H1 (cell line): ENCODE measurements at places on chromosomes 1 and 21. TPM values are rescaled to one million over a fixed set of nuclear protein-coding genes. Genes with fewer than 3 reads are reported as not detected.

- no peak overlapping the region for H3K4me3 ChIP-seq
- H3K27me3 ChIP-seq: no peaks in the 10 kb centered on the region
- H3K4me1 ChIP-seq: no peaks in the 10 kb centered on the region
- H3K36me3 ChIP-seq: peaks cover 51% of the 10 kb centered on the region
- no peak overlapping the region for H3K27ac ChIP-seq
Observed at GRCh38 chr1:213003256-213003655, 12.4 kb downstream of the ANGEL2 start.

GRCh38 chr1:162656266-162656665 lies 24.0 kb downstream of the DDR2 start:
- H3K4me3 ChIP-seq: no peak overlapping the region
- H3K36me3 ChIP-seq: no peaks in the 10 kb centered on the region
- DNase-seq: no peak
- H3K27ac ChIP-seq: no peak overlapping the region

LHX8 gene
- total RNA-seq: 1.2 and 1.5 TPM in 2 replicates

DNA sequence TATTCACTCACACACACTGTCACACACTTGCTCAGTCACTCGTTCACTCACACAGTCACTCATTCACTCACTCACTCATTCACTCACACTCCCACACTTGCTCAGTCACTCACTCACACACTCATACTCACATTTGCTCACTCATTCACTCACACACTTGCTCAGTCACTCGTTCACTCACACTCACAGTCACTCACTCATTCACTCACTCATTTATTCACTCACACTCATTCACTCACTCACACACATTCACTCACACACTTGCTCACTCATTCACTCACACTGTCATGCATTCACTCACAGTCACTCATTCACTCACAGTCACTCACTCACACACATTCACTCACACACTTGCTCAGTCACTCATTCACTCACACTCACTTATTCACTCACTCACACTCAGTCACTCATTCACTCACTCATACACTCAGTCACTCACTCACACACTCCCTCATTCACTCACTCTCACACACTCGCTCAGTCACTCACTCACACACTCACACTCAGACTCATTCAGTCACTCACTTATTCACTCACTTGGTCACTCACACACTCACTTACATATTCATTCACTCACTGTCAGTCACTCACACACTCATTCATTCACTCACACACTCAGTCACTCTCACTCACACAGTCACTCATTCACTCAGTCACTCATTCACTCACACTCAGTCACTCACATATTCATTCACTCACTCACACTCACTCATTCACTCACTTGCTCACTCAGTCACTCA lies 167.0 kb upstream of the C1orf174 start:
- no peak overlapping the region for H3K27ac ChIP-seq
- no peaks in the 10 kb centered on the region for H3K36me3 ChIP-seq
- H3K4me1 ChIP-seq: peaks cover 16% of the 10 kb centered on the region
- no peak overlapping the region for H3K4me3 ChIP-seq
- no peak for DNase-seq

GCSAML gene
- total RNA-seq: not detected in 2 replicates

NIBAN1 gene
- 13.7 and 15.2 TPM in 2 replicates for total RNA-seq

WDR64 gene
- total RNA-seq: not detected in 2 replicates

TTC34 gene
- total RNA-seq: 0.36 and 0.50 TPM in 2 replicates

DNA sequence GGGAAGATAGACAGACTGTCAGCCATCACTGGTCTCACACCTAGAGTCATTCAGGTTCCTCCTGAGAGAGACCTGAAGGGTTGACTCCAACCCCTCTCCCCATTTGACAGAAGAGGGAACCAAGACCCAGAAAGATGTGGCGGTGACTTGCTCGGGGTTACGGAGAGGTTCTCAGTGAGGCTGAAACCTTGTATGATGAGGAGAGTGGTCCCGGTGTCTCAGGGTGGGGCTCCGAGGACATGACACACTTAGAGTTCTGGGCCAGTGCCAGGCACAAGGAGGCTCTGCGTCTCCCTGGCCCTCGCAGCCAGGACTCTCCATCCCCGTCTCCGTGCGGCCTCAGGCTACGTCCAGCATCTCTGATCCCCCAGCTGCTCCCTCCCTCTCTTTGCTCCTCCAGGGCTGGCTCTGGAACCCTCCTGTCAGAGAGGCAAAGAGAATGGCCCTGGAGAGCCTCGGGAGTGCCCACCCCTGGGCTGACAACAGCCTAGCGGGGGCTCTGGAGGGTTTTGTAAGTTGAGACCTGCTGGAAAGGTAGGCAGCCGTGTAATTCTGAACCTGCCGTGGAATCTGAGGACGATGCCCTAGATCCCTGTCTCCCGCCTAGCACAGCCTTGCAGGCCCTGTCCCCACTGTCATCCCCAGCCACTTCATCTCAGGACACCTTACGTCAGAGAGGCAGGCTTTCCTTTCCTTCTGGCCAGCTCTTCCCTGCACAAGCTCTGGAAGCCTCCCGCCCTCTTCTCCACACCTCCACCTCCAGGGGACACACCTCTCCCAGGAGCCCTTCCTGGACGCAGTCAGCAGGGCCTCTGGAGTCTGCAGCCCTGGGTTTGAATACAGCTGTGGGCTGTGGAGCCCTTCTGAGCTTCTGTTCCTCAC lies 4.1 kb downstream of the EFHD2 start:
- H3K36me3 ChIP-seq: no peaks in the 10 kb centered on the region
- no peak overlapping the region for H3K4me3 ChIP-seq
- H3K4me1 ChIP-seq: no peaks in the 10 kb centered on the region
- H3K27ac ChIP-seq: no peak overlapping the region
- peaks cover 15% of the 10 kb centered on the region for H3K27me3 ChIP-seq

TIPRL gene
- total RNA-seq: 23.8 and 27.4 TPM in 2 replicates

GRCh38 chr21:29549614-29550013 lies 250.9 kb downstream of the BACH1 start:
- H3K36me3 ChIP-seq: no peaks in the 10 kb centered on the region
- no peak overlapping the region for H3K4me3 ChIP-seq
- no peak overlapping the region for H3K27ac ChIP-seq
- no peak for DNase-seq
- no peaks in the 10 kb centered on the region for H3K4me1 ChIP-seq

DNA sequence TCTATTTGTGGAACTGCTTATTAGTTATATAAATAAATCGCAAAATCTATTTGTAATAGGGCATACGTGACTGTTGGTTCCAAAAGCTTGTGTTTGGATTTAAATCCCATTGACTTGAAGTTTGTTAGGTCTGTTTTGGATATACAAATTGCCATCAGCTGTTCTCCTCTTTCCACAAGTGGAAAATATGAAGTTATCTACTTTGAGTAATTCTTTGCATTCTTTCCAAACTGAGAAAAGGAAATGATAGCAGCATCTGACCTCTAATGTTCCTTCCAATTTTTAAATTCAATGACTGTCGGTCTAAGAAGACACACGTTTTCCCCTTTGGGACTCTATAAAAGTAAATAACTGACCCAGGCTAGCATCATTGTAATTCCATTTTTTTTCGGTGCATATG lies 165.7 kb upstream of the SGIP1 start:
- DNase-seq: no peak
- H3K27ac ChIP-seq: no peak overlapping the region
- no peaks in the 10 kb centered on the region for H3K4me1 ChIP-seq
- H3K4me3 ChIP-seq: no peak overlapping the region
- H3K36me3 ChIP-seq: peaks cover 4% of the 10 kb centered on the region; the same call in 1 of the 2 replicates

CATSPERE gene
- 0.27 and 0.45 TPM in 2 replicates for total RNA-seq

GRCh38 chr1:156624814-156625435 lies 5.7 kb downstream of the HAPLN2 start:
- H3K4me1 ChIP-seq: peaks cover 9% of the 10 kb centered on the region
- peak overlapping the region; percentile 44 for H3K4me3 ChIP-seq
- no peaks in the 10 kb centered on the region; the same call in 1 of the 2 replicates for H3K36me3 ChIP-seq
- H3K27me3 ChIP-seq: peaks cover 57% of the 10 kb centered on the region
- DNase-seq: no peak
- H3K27ac ChIP-seq: no peak overlapping the region

- H3K27ac ChIP-seq: no peak overlapping the region
- peaks cover 20% of the 10 kb centered on the region for H3K4me1 ChIP-seq
- H3K36me3 ChIP-seq: no peaks in the 10 kb centered on the region
- no peaks in the 10 kb centered on the region for H3K27me3 ChIP-seq
Observed at GRCh38 chr1:205370780-205371179, 14.1 kb upstream of the KLHDC8A start.

DNA sequence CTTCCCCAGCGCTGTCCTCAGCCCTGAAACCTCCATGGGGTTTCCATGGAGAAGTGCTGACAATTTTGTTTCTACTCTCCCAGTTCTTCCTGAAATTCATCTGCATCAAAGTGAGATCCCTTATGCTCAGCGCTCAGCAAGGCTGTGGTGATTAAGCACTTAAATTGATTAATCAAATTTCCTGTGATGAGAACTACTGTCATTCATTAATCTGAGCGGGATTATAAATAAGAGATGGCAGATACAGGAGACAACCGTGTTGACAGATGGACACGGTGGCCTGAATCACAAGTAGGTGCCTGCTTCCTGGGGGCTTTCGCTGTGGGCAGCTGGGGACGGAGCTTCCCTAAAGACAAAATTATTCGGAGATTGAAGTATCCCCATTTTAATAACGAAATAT lies 329.1 kb upstream of the VAMP3 start:
- no peaks in the 10 kb centered on the region for H3K36me3 ChIP-seq
- no peak for DNase-seq
- H3K27me3 ChIP-seq: no peaks in the 10 kb centered on the region
- H3K27ac ChIP-seq: no peak overlapping the region

GRCh38 chr1:93847811-93848288 lies 31.2 kb downstream of the DNTTIP2 start:
- DNase-seq: peak; percentile 79
- H3K4me3 ChIP-seq: peak overlapping the region; percentile 73
- H3K27ac ChIP-seq: no peak overlapping the region
- H3K4me1 ChIP-seq: peaks cover 7% of the 10 kb centered on the region

- no peaks in the 10 kb centered on the region for H3K4me1 ChIP-seq
- H3K27ac ChIP-seq: no peak overlapping the region
- no peaks in the 10 kb centered on the region for H3K36me3 ChIP-seq
- no peaks in the 10 kb centered on the region for H3K27me3 ChIP-seq
Observed at GRCh38 chr1:79777481-79778219, 771.1 kb upstream of the ADGRL4 start.

DNA sequence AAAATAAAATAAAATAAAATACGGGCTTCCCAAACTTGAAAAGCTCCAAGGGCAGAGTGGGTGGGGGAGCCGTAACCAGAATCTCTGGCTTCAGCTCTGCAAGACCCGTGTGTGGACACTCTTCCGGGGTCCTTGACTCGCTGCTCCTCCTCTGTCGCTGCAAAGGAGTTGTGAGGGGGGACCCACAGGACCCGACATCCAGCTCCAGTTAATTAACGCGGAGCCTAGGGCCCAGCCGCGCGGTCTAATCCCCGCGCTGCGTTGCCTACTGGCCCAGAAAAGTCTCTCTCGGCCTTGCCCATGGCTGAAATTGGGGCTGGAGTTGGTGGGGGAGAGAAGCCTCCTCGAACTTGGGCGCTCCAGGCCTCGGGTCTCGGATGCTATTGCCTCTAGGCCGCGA lies 1.8 kb downstream of the LMX1A start:
- no peaks in the 10 kb centered on the region for H3K36me3 ChIP-seq
- peak overlapping the region; percentile 68 for H3K4me3 ChIP-seq
- H3K4me1 ChIP-seq: peaks cover 6% of the 10 kb centered on the region
- no peak for DNase-seq
- H3K27me3 ChIP-seq: peaks cover 77% of the 10 kb centered on the region
